OCI-LY7 (cell line): ENCODE measurements at places on chromosomes 5 and 9.
A peak's percentile ranks its signal among the peaks of the same experiment; 100 is the strongest.

- DNase-seq, result no peak
Observed at GRCh38 chr9:129390541-129390940, 212.5 kb upstream of the IER5L start.

- DNase-seq, result peak; percentile 7
Observed at GRCh38 chr5:161535762-161536161, 10.8 kb downstream of the GABRB2 start.

GRCh38 chr5:90398726-90399125 is 10.8 kb downstream of the CETN3 start:
- DNase-seq, result no peak

DNA sequence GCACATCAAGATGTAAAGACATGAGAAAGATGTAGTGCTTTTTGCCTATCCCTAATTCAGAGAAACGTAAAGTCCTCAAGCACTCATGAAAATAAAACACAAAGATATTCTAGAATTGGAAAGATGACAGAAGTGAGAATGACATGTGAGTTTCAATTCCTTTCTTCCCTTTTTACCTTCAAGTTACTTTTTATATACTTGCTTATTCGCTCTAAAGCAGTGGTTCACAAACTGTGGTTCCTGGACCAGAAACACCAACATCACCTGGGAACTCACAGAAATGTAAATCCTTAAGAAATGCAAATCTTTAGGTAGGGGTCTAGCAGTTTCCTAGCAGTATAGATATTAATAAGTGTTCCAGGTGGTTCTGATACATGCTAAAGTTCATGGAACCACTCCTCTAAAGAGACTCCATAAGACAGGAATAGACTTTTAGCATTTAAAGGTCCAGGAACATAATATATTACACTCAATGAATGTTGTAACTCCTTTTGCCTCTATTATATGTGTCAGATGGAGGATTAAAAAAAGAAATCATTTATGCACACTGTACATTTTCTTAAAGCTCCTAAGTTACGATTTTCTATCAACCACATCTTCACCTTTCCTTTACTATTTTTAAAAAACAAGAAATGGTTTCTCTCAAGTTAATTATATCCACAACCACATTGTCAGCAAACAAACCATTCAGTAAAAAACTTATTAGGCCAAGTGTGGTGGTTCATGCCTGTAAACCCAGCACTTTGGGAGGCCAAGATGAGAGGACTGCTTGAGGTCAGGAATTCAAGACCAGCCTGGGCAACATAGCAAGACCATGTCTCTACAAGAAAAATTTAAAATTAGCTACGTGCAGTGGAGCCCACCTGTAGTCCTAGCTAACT is 39.9 kb downstream of the ERP44 start:
- peak; percentile 93 for DNase-seq

DNA sequence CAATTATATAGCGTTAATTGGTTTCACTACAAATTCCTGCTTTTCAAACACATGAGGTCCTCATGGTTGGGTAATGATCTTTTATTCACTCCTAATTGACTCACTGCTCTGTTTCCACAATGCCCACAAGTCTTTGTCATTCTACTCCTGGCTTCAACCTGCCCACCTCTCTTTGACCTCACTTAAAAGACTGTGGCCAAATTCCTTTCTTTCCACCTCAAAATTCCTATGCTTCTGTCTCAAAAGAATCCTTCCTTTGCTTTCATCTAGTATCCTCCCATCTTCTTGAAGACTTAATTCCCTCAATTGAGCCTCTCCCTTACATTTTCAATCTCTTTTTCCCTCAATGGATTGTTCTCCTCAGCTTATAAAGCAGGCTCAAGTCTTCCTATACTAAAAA is 4.9 kb downstream of the APBA1 start:
- no peak for DNase-seq

- peak; percentile 44 for DNase-seq
Observed at GRCh38 chr5:5418764-5419163, 3.7 kb upstream of the ICE1 start.

- DNase-seq, result no peak
Observed at GRCh38 chr9:134210511-134210907, 46.1 kb upstream of the RNU6ATAC start.

DNA sequence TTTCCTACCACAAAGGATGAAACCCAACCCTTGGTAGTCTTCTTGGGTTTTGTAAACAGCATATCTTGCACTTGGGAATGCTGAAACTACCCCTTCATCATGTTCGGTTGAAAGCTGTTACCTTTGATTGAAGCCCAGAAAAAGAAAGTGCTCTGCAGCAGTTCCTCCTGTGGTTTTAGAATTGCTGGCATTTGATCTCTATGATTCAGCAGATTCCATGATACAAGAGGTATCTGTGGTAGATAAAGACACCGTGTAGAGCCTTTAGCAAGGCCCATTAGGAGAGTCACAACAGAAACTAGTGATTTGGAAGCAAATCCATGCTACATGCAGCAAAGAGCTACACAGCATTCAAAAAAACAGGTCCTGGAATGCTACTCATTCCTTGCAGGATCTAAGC is 557.0 kb downstream of the TLE1 start:
- DNase-seq, result no peak

- DNase-seq, result no peak
Observed at GRCh38 chr5:32586276-32586599, 881 bp downstream of the SUB1 start.

GRCh38 chr9:14779566-14780022 is 57.1 kb upstream of the CER1 start:
- no peak for DNase-seq

DNA sequence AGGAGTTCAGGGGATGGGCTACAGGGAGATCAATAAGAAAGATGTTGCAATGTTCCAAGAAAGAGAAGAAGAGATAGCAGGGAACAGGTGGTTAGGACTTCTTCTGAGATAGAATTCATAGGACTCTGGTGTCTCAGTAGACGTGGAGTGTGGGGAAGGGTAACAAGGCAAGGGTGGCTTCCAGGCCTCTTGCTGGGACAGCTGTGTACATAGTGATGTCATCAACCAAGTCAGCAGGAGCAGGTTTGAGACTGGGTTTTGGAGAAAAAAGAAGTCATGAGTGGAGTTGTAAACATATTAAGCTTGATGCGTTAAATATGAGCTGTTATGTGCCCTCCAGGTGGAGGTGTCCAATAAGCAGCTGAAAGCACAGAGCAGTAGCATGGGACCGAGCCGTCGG is 211.8 kb upstream of the RASEF start:
- no peak for DNase-seq

- DNase-seq, result no peak
Observed at GRCh38 chr5:147860641-147861025, 17.9 kb upstream of the SCGB3A2 start.

DNA sequence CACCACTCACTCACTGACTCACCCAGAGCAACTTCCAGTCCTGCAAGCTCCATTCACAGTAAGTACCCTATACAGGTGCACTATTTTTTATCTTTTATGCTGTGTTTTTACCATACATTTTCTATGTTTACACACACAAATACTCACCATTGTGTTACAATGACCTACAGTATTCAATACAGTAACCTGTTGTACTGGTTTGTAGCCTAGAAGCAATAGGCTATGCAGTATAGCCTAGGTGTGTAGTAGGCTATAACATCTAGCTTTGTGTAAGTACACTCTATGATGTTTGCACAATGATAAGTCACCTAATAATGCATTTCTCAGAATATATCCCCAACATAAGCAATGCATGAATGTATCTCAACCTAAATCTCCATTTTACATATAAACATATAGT is 541.1 kb downstream of the NR2F1-AS1 start:
- DNase-seq, result no peak

- no peak for DNase-seq
Observed at GRCh38 chr5:75566710-75567309, 44.4 kb upstream of the ANKDD1B start.

- DNase-seq, result no peak
Observed at GRCh38 chr9:104981543-104982129, 53.7 kb upstream of the ABCA1 start.

DNA sequence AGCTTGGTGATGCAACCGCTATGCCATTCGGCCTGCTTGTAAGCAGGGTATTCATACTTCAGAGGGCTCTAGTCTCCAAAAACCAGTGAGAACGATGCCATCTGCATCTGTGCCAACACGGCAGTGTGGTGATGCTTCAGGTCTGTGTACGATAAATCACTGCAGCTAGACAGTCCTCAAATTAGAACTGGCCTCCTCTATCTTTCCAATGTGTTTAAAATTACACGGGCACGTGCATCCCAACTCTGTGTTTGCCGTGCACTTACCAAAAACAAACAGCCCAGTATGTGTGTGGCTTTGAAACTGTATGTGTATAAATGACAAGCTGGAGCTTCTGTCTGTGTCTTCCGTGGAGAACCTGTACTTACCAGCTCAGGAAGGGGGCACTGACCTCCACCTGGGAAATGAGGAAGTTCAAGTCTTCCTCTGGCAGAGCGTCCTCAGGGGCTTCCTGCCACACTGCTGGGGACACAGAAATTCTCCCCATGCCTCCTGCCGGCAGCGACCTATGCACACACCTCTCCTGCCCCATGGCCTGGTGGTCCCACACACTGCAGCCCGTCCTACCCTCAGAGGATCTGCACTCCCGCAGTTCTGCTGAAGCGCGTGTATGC is 12.3 kb downstream of the MED10 start:
- peak; percentile 29 for DNase-seq

- no peak for DNase-seq
Observed at GRCh38 chr5:157523976-157524375, 51.6 kb downstream of the ADAM19 start.

DNA sequence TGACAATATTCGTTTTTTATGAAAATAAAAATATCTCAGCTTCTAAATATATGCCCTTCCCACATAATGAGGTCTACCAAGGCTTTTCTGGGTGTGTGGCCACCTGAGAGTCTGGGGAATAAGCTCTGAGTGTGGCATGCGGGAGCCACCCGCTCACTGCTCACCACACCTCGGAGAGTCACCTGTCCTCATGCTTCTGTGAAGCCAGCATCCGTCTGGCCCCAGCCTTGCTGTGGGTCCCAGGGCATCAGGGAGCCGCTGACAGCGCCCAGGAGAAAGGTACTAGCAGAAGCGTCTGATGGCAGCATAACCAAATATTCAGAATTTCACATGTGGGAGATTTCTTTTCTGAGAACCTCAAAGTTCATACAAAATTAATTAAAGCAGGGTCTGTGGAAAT is 133.2 kb upstream of the IRX4 start:
- no peak for DNase-seq

- no peak for DNase-seq
Observed at GRCh38 chr5:171808951-171809350, 23.3 kb downstream of the SMIM23 start.

GRCh38 chr9:111036946-111037345 is 1.3 kb downstream of the LPAR1 start:
- no peak for DNase-seq

- DNase-seq, result peak; percentile 34
Observed at GRCh38 chr5:131068893-131069643, 96.0 kb downstream of the HINT1 start.

DNA sequence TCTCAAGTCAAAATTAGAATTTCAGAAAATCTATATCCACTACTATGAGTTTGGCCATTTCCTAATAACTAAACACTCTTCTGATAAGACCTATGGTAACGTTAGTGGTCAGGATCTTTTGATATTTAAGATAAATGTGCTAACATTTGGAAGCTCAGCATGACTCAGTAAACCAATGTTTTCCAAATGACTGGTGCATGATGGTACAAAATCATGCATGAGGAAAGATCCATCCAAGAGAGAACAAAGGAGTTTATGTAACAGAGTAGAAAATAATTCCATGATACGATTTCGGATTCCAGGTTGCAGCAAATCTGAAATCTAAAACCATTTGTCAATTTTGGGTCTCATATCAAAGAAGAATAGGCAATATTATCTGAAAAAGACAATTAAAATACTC is 279.2 kb downstream of the NSG2 start:
- no peak for DNase-seq

- DNase-seq, result no peak
Observed at GRCh38 chr5:84411832-84412605, 27.3 kb upstream of the EDIL3 start.

DNA sequence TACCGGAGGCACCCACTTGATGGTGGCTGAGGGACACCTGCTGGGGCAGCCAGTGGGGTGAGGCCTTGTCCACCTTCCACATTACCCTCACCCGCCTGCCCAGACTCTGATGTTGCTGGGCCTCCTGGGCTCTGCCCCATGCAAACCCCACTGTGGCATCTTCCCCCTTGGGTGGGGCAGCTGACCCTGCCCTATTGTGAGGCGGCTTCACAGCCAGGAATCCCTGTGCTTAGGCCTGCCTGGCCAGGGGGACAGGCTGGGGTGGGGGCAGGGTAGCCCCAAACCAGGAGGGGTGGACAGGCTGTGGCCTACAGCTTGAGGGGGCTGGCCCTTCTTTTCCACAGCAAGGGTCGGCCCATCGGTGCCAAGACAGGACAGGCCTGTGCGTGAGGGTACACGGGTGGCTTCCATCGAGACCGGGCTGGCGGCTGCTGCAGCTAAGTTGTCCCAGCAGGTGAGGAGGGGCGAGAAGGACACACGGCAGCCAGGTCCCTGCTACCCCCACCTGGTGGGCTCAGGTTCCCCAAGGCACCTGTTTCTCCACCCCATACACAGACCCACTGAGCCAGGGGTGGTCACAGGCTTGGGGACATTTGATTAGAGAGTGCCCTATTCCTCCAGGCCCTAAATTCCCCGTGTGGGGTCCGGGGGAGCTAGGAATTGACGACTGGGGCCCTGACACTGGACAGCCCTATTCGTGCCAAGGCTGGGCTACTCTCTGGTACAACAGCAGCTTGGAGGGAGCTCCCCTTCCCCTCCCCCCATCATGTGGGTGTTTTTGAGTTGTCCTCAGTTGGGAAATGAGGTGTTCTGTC is 99.2 kb downstream of the PHF2 start:
- DNase-seq, result no peak

DNA sequence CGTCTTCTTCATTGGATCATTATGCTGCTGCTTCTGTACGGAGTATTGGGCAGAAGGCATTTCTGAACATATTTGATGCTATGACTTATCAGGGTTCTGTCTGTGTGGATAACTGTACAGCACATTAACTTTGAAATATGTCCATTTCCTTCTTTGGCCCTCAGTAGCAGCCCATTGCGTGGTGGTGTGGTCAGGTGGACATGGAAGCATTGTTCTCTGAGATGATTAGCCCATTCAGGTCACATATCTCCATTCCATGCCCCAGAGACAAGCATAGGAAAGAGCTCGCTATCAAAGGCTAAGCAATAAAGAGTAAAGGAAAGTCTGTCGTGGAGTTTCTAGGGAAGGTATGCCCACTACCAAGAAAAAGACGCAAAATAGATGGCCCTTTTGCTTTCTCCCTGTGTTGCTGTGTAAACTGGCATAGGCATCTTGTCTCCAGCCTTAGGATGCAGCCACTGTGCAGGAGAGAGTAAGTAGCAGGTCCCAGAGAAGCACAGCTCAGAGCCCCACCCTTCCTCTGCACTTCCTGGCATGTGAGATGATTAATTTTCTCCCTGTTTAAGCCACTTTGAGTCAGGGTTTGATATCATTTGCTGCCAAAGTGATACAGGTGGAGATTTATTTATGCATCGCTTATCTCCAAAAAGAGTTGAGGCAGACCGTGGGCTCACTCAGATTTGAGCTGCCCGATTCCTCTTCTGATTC is 221.9 kb downstream of the PDZD2 start:
- DNase-seq, result no peak

DNA sequence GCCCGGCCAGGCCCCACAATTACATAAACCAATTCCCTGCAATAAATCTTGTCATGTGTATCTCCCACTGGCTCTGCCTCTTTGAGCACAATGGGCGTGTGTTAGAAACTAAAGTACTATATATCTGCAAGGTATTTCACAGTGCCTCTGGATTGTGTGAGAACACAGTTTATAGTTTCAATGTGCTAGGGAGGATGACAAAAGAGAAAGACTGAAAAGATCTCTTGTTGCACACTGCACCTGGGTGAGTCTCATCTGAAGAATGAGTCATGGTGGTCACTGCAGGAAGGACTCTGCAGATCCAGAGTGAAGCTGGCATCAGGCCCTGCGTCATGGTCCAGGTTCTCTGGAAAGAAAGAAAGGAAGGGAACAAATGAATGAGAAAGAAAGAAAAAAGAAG is 20.7 kb upstream of the CTSV start:
- no peak for DNase-seq
